Suppressor macrophage (primary cell): ENCODE measurements at places on chromosomes 7 and 10.
A peak's percentile ranks its signal among the peaks of the same experiment; 100 is the strongest.

DNA sequence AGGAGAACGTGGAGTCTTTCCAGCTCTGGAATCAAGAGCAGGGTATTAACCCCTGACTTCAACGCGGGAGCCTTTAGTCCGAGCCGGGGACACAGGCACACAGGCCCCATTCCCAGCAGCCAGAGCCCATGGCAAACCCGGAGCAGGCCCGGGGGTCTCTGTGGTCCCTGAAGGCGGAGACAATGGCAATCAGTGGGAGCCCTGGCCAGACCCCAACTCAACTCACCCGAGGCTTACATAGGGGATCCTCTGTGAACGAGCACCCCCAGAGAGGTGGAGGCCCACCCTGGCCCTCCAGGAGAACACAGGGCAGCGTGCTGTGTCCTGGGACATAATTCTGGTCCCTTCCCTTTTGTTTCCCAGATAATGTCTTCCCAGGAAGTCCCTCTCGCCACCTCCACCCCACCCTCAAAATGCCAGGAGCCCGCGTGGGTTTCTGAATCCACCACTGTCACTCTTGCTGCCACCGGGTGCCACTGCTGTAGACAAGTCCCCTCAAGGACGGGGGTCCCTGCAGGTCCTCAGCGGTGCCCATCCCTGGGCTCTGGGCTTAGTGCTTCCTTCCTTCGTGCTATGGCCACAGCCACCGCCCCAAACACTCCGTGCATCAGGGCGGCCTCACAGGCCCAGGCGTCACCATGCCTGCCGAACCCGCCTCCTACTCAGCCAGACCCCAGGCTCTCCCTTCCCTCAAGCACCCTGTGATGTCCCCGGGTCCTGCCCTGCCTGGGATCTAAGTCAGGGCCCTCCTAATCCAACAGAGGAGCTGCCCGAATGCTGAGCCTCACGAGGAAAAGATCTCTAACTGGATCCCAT lies 28.6 kb upstream of the PPP2R2D start:
- DNase-seq = no peak

DNA sequence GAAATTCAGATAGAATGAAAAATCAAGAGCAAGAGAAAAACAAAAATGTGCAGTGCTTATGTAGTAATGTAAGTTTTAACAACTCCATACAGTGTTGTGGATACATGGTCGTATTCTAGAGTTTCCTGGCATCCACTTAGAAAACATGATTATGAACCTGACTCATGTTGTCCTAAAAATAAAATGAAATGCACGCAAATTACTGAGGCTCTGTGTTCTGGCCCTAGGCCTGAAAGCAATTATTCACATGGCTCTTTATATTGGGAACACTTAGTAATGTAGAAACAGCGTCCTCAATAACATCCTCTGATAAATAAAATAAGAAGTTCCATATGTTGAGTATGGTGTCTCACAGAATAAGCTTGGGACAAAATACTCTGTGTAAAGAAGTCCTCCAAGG lies 200.2 kb upstream of the SEMA3E start:
- no peak for DNase-seq

DNA sequence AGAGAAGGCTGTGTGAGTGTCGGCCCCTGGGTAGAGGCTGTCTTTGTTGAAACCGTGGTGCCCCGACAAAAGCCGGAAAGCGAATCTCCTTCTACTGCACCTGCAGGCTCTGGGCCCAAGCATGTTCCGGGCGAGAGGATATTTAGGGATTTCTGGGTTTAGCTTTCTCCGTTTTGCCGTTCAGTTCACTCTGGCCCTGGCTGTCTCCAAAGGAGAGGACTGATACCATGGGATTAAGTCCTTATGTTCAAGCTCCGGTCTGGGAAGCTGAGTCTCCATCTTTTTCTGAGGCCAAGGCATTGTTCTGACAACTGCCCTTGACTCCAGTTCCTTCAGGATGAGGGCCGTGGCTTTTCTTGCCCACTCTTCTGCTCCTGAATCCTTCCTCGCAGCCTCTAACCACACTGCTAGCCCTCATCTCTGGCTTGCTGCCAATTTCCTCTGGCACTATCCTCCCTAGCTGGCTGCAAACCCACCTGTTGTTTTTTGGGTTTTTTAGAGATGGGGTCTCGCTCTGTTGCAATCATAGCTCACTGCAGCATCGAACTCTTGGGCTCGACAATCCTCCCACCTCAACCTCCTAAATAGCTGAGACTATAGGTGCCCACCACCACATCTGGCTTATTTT lies 206.8 kb downstream of the SKIDA1 start:
- DNase-seq = no peak

GRCh38 chr7:34759477-34760125 lies 101.6 kb downstream of the NPSR1 start:
- DNase-seq = peak; percentile 17

- DNase-seq = no peak
These were observed 112.6 kb downstream of the AMPH start for GRCh38 chr7:38518541-38518940.

GRCh38 chr7:87858417-87859100 lies 17.6 kb downstream of the SLC25A40 start:
- DNase-seq = peak; percentile 27

GRCh38 chr10:80658068-80658467 lies 120.4 kb downstream of the SH2D4B start:
- DNase-seq = no peak

GRCh38 chr10:5942474-5942873 lies 34.9 kb downstream of the IL15RA start:
- DNase-seq = peak; percentile 86

DNA sequence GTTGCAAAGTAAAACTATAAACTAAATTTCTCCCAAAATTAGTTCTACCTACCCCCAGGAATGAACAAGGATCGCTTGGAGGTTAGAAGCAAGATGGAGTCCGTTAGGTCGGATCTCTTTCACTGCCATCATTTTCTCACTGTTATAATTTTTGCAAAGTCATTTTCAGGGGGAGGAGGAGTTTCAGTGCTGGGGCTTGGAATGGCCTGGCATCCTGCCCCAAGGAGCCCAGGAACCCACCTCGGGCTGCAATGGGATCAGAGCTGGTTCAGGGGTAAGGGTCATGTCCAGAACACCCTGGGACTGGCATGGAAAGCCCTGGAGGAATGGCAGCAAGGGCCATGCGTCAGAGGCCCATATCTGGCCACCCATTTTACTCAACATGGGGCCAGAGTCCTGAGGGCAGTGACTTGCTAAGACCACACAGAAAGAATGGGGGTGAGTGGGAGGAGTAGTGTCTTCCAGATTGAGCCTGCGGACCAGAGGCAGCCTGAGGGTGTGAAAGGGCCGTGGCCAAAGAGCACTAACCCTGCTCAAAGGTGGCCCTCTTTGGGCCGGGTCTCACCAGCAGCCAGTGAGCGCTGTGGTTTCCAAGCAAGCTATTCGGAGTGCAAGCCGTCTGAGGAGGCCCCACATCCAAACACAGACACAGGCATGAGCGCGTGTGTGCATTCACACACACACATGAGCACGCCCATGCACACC lies 31.8 kb downstream of the GPRIN2 start:
- no peak for DNase-seq

DNA sequence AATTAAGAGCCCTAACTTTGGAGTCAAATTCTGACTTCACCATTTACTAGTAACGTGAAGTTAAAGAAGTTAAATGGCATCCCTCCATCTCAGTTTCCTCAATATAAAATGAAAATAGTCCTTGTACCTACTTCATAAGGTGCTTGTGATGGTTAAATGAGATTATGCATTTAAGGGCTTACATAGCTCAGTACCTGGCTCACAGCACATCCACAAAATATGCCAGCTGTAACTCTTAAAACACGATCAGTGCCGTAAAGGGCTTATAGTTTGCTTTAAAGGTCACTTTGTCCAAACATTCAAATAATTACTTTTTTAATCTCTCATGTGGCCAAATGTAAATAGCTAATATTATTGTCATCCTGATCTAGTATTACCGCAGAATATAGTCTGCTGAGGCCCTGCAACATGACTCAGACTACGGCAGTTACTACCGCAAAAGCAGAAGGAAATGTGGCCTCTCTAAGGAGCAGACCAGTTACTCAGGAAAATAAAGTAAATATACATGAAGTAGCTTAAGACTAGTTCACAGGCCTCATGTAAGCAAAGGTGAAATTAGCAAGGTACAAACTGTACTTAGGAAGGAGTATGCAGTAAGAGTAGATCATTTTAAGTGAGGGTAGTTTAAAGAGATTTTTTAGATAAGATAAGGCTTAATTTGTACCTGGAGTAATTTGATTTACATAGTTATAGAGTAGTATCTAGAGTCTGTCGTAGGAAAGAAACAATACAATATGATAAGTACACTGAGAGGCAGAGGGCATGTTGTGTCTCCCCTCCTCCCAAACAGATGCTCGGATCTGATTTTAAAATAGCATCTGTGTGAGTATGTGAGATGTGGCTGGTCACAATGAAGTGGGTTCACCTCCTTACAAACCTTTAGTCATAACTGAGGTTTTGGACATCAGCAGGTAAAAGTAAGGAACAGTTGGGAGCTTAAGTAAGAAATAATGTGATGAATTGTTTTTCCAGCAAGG lies 13.1 kb downstream of the CASP2 start:
- DNase-seq = peak; percentile 73
